NCI-H1436 treated with DMSO at 0.1 percent for 48 hours (cell line): ENCODE measurements at places on chromosomes 11 and 22.

GRCh38 chr22:38733329-38733723 is 22.5 kb downstream of the SUN2 start:
- no peak for DNase-seq

- no peak for DNase-seq
Observed at GRCh38 chr11:132123854-132124835, 753.7 kb downstream of the NTM start.

- DNase-seq = no peak
Observed at GRCh38 chr11:43825217-43825816, 55.3 kb upstream of the ALKBH3 start.

GRCh38 chr11:76850130-76850529 is 10.6 kb upstream of the ACER3 start:
- DNase-seq = no peak

GRCh38 chr11:65208785-65209710 is 27.3 kb downstream of the CAPN1 start:
- no peak for DNase-seq

GRCh38 chr22:30717952-30718351 is 23.3 kb downstream of the OSBP2 start:
- DNase-seq = no peak

- no peak for DNase-seq
Observed at GRCh38 chr22:31603081-31603525, 58.9 kb downstream of the PISD start.

DNA sequence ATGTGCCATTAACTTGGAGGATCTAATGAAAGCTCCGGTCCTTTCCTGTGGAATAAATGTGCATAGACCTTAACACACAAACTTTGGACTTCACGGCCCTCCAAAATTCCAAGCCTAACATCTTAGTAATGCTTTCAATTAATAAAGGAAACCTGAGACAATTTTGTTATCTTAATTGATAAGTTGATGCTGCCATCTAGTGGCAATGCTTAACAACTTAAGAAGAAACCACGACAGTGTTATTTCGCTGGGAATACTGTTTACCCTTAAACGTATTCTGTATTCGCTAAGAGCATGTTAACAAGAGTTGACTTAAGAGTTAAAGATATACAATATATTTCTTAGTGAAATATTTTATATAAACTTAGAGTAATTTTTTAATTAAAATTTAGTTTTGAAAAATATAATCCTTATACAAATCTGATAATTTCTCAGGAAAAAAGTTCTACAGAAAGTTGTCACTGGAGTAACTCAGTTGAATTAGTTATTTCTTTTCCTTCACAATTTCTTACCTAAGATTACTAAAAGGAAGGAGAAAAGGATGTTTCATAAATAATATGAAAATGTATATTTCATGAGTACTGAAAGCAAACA is 35.0 kb upstream of the OR9G4 start:
- no peak for DNase-seq

DNA sequence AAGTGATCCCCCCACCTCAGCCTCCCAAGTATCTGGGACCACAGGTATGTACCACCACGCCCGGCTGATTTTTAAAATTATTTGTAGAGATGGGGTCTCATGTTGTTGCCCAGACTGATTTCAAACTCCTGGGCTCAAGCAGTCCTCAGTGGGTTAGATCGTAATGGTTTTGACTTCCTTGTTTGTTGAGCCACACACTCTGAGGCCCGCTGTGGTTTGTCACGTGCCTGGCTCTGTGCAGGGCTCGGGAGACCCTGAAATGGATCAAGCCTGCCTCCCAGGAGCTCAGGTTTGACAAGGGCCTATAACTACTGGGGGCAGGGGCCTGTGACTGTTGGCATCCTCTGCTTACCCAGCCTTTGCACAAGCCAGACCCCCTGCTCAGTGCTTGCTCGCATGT is 68.1 kb downstream of the MPPED1 start:
- no peak for DNase-seq

DNA sequence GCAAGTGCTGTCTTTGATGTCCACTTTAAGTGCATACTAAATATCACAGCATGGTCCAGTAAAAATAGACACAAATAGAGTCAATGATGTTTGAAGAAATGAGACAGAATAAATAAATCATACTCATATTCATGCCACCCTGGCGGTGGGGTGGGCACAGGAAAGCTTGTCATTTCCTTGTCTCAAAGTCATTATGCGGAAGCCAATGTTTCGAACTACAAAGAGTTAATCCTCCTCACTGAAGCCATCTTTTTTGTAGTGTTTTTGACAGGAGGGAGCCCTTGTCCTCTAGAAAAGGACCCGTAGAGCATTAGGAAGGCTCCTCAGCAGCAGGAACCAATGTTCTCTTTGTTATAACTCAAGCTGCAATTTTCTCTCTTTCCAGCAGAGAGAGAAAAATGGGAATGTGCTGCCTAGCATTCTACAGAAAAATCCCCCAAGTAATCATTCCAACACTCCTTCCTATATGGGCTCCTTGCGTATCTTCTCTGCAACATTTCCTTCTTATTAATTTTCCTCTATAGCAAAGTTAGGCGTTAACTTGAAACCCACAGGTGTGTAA is 30.6 kb downstream of the SC5D start:
- DNase-seq = no peak

DNA sequence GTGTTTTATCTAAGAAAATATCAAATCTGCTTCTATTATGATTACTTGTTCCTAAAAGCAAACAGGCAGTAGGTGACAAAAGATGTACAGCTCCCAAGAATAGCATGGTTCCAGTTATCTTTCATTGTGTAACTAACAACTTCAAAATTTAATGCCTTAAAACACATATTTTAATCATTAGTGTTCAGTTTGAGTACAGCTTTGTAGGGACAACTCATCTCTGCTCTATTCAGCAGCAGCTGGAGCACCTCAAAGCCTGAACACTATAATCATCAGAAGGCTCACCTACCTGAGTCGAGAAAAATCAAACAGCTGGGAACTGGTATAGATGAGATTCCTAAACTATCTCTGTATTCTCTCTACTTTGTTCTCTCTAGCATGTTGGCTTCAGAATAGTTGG is 24.3 kb upstream of the OR5B12 start:
- no peak for DNase-seq

- DNase-seq = no peak
Observed at GRCh38 chr11:116864531-116864930, 27.1 kb upstream of the APOA1 start.

DNA sequence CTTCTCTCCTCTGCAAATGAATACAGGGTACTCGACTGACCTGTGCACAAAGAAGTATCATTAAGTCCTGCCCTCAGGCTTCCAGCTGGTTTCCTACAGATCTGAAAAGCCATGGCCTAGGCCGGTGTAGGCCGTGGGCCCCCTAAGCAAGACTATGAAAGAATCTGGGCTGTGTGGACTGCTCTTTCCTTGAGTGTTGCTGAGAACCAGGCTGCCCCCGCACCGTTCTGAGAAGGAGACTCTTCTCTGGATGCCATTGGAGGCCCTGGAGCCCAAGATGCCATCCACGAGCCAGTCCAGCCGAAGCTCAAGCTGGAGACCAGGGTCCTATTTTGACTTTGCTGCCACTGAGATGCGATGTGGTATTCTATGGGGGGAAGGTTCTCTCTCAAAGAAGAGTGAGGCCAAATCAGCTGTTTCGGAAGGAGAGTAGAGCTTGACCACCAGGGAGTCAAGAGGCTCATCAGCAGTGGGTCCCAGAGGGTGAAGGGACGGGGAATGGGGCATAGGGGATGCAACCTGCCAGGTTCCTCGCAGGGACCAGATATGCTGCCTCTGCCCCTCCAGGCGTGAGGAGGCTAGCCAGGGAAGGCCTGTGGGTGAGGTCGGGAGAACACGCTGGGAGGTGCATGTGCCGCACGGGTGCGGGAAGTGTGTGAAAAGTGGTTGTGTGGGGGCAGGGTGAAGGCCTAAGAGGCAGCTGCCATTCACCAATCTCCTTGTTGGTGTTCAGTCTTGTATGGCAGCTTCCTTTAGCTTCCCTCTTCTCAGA is 96.4 kb upstream of the B3GAT1 start:
- DNase-seq = no peak

DNA sequence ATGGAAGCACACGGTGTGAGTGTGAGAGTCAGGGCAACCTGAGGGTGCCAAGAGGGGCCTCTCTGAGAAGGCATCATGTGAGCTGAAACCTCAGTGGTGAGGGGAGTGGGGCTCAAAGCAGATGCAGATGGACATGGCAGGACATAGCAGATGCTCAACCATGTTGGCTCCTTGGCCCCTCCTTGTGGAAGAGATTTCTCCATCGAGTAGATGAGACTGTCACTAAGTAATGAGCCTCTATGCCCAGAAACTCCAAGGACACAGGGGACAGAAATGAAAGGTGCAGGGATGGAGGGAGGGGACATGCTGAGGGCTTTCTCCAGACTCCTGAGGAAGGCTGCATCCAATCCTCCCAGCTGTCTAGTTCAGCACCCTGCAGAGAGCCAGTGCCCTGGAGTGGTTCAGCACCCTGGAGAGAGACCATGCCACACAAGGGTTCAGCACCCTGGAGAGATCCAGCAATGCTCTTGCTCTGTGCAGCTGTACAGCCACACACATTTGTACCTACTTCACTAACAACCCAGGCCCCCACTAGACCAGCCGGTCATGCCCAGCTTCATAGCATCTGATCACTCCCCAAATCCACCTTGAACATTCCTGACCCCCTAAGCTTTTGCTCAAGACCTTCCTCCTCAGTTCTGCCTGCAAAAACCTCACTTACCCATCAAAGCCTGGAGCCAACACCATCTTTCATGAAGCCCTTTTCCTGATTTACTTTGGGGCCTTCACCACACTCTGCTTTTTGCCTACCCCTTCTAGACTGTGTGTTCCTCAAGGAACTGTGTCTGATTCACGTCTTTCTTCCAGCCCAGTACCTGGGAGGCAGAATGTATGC is 252.0 kb downstream of the CTTN start:
- DNase-seq = no peak

GRCh38 chr11:79331203-79331901 is 109.5 kb downstream of the TENM4 start:
- DNase-seq = no peak

DNA sequence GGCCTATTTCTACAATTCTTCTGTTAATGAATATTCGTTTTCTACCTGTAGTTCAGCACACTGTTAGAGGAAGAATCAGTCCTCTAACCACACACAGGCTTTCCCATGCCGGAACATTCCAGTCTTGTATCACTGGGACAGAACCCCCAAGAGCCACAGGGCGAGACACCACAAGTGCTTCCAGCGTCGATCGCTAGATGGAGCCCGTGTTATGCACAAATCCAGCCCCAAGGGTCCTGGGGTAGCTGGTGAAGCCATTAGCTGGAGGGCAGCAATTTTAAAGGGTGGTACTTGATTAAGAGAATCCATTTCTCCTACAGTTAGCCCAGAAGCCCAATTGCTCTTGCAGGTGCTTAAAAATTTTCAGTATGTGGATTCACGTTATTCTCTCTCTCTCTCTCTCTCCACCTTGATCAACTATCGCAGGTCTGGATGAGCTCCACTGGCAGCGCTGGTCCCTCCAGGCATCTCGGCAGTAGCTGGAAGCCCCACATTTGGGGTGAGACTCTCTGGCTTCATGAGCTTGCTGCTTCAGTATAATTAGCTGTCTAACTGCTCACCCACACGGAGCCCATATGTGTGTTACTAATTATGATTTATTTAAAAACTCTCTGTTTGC is 148.2 kb upstream of the SNX19 start:
- DNase-seq = no peak

GRCh38 chr11:26134481-26135355 is 197.2 kb upstream of the ANO3 start:
- no peak for DNase-seq

DNA sequence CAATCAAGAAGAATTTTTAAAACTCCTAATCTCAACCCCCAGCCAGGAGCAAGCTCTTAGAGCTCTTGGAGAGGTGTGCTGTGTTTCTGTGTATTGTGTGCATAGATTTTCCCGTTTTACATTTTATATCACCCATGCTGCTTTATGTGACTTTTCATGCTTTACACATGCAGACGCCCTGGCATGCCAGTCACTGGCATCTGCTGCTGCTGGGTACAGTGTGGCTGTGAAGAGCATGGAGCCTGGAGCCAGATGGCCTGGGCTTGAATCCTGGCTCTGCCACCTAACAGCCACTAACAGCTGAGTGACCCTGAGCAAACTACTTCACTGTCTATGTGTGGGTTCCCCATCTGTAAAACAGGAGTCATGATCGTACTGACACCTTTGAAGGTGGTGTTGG is 23.1 kb downstream of the POLR3H start:
- no peak for DNase-seq

GRCh38 chr22:26581026-26581425 is 8.9 kb downstream of the TPST2 start:
- DNase-seq = no peak

DNA sequence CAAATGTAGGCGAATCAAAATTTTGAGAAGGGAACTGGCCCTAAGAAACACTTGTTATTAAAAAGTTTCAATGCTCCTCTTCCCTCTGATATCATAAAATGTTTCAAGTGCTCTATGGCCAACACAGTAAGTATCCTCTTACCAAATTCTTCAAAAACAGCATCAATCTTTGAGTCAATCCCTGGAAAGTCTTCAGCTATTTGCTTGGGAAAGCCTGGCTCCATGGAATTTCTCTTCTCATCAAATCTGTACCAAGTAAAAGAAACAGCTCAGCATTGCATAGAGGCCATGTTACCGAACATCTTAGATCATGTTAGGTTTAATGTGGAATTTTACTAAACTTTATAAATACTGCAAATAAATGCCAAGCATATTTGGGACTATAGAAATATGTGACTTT is 6.3 kb downstream of the MMP3 start:
- DNase-seq = no peak

- DNase-seq = no peak
Observed at GRCh38 chr11:71501071-71501985, 25.7 kb upstream of the KRTAP5-7 start.

GRCh38 chr11:83816572-83817187 is 530.5 kb upstream of the CCDC90B start:
- no peak for DNase-seq
